ENCODE measurements at places on chromosomes 6 and 20.
A peak's percentile ranks its signal among the peaks of the same experiment; 100 is the strongest.

GRCh38 chr6:44237021-44237812 is 9.7 kb upstream of the HSP90AB1 start:
- peak; percentile 89 for DNase-seq

DNA sequence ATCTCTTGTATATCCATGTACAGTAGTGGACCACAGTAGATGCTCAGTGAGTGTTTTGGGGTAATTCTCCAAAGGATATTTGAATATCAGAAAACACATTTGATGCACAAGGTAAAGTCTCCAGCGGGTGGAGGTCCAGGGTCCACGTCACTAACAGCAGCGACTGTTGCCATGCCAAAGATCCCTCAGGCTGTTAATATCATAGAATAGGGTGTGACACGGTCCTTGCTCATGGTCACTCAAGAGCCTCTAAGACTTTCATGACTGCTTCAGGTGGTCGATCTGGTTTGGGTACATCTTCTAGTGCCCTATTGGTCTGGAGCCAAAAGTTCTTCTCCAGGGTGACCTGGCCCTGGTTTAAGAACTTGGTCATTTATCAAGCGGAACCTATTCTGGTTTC is 90.8 kb downstream of the OLIG3 start:
- DNase-seq: no peak

GRCh38 chr6:39049575-39050283 is 1.1 kb downstream of the GLP1R start:
- DNase-seq: no peak

GRCh38 chr6:40874495-40874894 is 164.5 kb downstream of the UNC5CL start:
- no peak for DNase-seq

- DNase-seq: no peak
Measured at GRCh38 chr6:99253271-99253670, 96.2 kb downstream of the FAXC start.

DNA sequence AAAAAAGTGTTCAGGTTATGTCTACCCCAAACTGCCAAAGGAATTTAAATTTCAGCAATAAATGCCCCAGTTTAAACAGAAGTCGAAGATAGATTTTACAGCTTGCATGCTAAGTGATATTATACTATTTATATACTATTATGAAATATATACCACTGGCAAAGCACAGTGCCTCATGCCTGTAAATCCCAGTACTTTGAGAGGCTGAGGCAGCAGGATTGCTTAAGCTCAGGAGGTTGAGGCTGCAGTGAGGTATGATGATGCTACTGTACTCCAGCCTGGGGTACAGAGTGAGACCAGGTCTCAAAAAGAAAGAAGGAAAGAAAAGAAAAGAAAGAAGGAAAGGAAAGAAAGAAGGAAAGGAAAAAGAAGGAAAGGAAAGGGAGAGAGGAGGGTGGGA is 102.1 kb downstream of the MTFR2 start:
- DNase-seq: no peak

DNA sequence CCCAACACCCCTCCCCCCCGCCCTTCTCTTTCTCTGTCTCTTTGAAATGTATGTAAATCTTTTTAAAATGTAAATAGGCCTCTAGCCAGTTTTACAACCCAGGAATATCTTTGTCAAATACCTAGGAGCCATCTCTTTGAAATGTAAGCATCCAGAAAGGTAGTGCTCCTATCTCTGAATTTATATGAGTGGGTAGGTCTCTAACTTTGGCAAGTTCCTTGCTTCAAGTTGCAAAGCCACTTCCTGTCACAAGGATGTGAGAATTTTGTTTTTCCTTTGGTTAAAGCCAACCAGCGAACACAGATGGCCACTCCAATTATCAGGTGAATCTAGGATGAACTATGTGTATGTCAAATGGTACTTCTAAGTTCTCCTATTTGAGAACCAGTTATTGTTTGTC is 6.2 kb upstream of the DEFB132 start:
- no peak for DNase-seq

DNA sequence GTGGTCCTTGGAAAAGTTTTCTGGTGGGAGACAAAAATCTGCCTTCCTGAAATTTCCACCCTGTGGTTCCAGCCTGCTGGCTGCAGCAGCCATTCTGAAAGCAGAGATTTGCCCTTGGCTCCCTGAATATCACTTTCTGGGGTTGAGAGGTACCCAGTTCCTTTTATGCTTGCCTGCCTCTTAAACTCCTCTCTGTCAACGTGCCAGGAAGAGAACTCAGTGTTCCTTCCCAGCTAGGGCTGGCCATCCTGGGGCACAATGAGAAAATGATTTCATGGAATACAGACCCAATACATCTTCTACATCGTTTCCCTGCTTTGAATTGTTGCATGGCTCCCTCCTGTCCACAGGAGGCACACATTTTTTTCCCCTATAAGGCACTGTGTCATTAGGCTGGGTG is 1.6 kb upstream of the DSN1 start:
- DNase-seq: no peak

DNA sequence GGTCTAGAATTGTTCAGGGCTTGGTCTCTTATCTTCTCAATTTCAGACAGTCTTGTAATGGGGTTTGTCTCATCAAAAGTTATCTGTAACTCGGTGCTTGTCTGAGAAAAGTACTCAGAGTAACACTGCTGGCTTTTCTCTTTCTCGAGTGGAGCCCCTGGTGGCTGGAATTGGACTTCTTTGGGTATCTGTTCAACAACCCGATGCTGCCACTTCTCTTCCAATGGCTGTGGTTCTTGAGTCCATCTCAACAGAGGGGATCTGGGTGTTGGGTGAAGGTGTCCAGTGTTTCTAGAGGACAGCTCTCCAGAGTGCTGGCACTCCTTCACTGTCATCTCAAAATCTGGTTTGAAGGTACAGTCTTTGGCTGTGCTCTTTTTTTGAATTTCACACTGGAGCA is 24.6 kb downstream of the DST start:
- DNase-seq: no peak
